ENCODE measurements at places on chromosomes 4 and X.

DNA sequence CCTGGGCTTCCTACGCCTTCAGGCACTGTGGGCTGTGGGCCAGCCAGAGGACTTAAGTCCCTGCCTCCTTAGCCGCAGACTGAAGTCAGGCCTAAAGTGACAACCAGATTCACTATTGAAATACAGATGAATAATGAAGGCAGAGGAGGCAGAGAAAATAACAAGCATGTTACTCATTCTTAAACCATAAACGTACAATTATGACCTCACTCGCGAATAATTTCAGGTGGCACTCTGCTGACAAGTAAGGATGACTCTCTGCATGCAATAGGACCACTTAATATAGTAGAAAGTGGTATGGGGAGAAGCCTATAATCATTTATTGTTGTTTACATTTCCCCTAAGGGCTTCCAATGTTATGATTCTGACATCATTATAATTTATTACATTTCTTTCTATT lies 409.2 kb upstream of the FGF13 start:
- no peak for DNase-seq

GRCh38 chr4:62618042-62618441 lies 1417.9 kb downstream of the ADGRL3 start:
- DNase-seq = no peak

DNA sequence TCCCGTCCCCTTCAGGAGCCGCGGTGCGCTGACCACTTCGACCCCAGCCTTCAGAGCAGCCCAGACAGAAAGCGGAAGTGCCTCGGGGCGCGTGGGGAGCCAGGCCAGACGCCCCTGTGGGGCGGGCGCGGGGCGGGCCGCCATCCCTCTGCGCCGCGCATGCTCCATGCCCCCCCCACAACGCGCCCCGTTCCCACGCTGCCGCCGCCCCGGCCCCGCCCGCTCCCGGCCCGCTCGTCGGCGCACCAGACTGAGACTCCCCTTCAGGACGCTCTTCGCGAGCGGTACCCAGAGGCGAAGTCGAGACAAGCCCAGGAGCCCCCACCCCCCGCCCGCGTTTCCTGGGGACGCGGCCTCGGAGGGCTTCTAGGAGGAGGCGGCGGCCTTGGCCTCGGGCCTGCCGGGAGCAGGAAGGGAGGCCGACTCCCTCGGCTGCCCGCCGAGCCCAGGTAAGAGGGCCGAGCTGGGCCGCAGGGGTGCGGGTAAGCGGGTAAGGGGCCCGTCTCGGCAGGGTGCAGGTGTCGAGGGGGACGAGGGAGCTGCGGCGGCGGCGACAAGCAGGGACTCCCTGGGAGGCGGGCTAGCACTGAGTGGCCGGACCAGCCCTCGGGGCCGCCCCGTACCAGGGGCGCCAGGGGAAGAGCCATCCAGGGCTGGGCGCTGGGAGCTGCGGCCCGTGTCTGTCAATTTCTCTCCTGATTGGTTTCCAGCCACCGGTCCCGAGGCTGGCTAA lies at the start of gene ZFP92:
TSS of gene ZFP92 (plus strand) at position 218 of the 733 bp plus-strand sequence. CDS start 6,851 bp downstream, outside the sequence.
- no peak for DNase-seq

GRCh38 chrX:38347136-38347535 lies 5.3 kb upstream of the OTC start:
- DNase-seq = no peak

DNA sequence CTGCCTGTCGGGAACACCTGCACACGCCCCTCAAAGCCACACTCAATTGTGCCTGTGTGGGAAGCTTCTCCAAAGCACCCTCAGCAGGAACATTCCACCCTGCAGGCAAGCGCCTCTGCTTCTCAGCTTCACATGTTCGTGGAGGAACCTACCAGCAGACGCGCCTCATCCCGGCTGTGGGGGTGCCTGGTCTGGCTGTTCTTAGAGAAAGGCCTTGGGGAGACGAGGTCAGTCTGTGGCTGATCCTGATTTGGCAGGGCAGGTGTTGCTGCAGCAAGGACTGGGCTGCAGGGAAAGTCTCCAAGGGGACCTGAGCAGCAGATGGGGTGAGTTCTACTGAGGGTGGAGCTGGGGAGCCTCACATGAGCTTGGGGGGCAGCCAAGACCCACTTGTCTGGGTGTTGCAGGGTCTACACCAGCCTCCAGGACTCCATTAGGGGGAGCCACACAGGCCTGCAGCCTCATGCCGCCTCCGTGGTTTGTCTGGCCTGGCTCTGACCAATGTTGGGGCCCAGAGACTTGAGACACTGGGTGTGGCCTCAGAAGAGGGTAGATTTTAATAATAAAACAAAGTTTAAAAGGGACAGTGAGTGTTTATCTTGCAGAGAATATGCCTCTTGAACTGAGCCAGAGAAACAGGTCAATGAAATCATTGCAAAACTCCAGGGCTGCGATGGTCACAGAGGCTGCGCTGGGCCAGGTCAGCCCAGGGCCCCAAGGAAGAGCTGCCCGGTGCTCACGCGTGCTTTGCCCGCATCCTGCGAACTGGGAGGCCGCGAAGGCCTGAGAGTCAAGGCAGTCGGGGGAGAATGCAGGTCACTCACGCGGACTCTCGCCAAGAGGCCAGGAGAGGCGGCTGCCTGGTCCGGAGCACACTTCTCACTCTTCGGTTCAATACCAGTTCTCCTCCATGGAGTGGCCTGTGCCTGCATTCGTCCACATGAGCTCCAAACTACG lies 21.1 kb downstream of the RNF212 start:
- DNase-seq = peak; percentile 56

DNA sequence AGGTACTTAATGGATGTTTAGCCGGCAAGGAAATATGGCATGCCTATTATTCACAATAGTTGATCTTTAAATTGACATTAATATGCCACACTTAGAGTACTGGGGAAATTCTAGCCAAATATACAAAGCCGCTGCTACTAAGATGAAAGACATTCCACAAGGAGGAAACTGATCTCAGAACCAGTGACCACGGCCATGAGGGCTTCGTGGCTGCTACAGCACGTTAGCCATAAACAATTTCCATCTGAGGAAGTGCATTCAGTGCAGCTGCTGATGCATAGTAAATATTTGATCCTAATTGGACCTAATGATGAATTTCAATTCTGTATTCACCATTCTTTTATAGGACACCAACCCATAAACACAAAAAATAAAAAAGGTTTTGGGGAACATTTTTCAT lies 59.1 kb downstream of the SORBS2 start:
- no peak for DNase-seq

GRCh38 chr4:21688596-21689265 lies 259.8 kb downstream of the KCNIP4 start:
- DNase-seq = no peak
